ENCODE measurements at places on chromosomes 7 and 10. TPM values are rescaled to one million over a fixed set of nuclear protein-coding genes. Genes with fewer than 3 reads are reported as not detected.

DNA sequence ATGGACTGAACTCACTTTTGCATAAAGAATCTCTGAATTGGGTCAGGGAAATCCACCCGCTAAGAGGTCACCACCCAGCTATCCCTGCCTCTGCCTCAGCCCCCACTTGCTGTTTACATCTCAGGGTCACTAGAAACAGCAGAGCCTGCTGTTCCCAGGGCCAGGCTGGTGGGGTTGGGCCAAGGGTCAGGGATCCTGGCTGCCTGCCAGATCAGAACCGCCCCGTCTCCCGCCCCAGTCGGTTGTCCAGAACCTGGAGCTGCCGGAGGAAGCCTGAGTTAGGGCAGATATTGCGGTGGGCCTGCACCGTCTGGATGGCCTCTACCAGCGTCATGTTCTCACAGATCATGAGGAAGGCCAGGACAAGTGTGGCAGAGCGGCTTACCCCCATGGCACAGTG lies 17.0 kb upstream of the SAMD8 start:
- DNase-seq, result no peak

- no peak for DNase-seq
Observed at GRCh38 chr10:33066558-33067236, 108.7 kb upstream of the ITGB1 start.

DNA sequence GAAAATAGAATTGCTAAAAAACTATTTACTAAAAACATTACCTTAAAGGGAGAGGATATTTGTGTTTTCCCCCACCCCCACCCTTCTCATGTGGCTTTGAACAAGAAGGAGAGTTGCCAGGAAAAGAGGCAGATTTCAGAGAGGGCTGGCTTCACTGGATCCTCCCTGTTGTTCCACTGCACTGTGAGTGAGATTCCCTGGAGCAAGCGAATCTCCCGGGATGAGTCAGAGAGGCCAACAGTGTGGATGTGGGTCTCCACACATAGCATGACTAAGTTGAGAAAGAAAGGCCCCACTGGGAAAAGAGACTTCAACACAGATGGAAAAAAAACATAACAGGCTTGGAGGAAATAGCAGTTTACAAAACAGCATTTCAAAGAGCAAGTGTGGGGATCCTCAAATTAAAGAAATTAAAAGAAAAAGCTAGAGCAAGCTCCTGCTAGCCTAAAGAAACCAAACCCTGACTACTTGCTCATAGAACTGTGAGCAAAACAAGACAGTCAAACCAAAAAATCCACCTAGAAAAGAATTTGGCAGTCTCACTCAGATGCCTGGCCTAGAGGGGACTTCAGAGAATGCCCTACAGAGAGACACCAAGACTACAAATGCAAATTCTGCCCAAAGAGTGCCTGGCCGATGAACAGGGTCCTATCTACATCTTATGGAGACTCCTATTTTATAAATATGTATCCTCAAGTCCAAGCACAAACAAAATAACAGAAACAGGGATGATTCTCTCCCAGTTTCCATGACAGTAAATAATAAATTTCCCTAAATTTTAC lies 3.4 kb downstream of the CAV1 start:
- DNase-seq, result peak; percentile 64

DNA sequence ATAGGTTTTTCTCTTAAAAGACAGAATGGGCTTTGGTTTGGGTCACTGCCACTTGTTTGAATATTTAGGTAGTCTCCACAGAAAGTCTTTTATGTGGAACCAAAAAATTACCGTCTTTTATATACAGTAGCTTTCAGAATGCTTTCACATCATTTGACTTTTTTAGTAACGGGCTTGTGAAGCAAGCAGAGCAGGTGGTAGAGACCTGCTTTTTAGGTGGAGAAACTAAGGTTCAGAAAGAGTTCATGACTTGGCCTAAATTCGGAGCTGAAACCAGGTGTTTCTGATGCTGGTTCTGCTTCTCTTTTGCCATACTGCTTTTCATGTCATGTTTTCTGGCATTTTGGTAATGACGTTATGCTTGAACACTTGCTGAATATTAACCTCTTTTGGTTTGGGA lies 36.3 kb downstream of the GARS1 start:
- DNase-seq, result no peak

DNA sequence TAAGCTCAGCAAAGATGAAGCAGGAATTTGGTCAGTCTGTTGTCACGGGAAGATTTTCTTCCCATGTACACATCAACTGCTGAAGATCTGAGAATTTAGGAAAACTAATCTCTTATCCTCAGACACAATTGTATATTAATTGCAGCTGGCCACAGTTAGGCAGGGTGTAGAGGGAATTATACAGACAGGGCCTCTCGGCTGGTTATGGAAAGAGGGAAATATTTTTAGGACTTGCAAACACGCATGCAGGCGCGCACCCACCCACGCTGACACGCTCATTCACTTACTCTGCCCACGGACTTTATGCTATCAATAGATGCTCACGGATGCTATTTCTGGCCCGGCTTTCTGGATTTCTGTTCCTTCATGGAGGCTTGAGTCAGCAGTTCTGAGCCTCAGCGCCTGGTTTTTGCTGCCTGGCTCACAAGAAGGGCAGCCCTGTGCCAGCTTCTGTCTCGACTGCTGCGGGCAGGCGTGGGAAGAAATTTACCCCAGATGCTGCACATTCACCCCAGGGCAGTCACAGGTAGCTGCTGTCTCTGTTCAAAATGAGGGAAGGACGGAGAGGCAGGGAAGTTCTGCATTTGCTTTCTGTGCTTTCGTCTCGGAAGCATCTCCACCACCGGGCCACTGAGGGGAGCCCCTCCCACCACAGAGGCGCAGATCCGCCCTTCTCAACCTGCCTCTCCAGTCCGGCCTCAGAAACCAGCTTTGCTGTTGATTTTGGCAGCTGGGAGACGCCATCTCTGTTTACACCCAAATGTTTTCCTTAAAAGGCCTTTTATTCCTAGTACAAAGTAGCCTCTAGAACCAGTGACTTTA lies 116.3 kb upstream of the BTBD16 start:
- DNase-seq, result peak; percentile 55

- DNase-seq, result no peak
Observed at GRCh38 chr7:93856323-93856722, 34.2 kb downstream of the TFPI2 start.

DNA sequence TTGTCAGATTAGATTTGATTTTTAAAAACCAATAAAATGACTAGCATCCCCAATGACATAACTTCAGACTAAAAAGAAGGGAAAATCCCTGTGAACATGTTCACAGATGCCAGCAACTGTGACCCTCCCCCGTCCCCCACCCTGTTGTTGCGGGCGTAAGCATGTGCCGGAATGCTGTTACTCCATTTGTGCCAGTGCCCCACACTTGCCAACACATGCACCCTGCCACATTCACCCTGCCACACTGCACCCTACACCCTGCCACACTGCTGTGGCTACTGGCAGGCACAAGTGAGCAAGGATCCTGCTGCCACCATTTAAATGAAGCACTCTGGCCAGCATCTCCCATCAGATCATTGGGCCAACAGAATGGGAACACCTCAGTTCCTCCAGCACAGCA lies 540.2 kb downstream of the GRID1 start:
- no peak for DNase-seq

DNA sequence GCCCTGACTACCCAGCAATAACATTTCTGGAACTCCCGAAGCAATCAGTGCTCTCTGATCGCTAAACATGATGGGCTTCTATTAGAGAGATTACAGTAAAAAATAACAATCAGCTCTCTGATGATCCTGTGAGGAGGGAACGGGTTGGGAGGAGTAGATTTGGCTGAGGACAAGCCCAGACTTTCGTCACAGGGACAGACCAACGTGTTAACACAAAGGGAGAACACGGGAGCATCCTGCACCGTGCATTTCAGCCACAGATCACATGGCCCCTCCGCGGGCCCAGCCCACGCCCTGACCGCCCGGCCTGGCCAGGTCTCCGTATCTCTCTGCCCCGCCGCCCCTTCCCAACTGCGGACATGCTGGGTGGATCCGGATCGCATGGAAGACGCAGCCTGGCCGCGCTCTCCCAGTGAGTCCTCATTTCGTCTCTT lies 95.0 kb upstream of the AGBL3 start:
- peak; percentile 92 for DNase-seq

GRCh38 chr7:86956567-86956966 lies 102.9 kb downstream of the ELAPOR2 start:
- DNase-seq, result no peak

- no peak for DNase-seq
Observed at GRCh38 chr7:45683556-45684148, 109.5 kb downstream of the ADCY1 start.

- DNase-seq, result no peak
Observed at GRCh38 chr7:120442838-120443237, 169.9 kb downstream of the KCND2 start.

DNA sequence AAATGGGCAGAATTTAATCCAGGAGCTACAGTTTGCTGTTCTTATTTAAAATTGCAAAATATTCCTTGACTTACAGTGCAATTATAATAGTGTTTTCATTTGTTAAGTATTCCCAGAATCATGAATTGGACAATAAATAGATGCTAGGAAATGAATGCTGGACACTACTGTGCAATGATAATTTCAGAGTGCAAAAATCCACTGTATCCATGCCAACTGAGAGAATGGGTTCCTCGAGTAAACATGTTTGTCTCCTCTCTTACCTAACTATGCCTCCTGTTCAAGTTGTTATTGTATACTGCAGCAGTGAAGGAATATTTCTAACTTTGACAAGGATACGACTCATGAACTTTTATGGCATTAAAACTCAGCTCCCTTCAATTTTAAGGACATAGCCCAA lies 1396.3 kb downstream of the GATA3 start:
- DNase-seq, result no peak

- no peak for DNase-seq
Observed at GRCh38 chr7:16891338-16891737, 9.6 kb upstream of the AGR3 start.

GRCh38 chr7:73978661-73979563 lies 49.1 kb upstream of the ELN start:
- peak; percentile 50 for DNase-seq

DNA sequence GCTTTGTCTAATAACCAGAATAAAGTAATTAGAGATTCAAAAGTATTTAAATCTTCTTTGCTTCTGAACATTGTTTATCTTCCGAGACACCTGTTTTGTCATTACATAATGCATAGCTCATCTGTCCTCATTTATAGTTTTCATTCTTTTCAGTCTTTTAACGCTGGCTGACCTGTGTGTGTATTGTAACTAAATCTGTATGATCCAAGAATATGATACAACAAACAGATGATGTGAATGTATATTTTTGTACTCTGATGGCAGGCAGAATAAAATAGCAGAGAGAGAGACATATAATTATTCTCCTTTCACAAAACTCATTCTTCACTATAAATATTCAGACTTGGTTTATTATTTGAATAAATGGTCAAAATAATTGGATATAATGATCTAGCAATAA lies 80.6 kb downstream of the ORC5 start:
- DNase-seq, result no peak

- DNase-seq, result no peak
Observed at GRCh38 chr10:33145451-33146188, 187.6 kb upstream of the ITGB1 start.

GRCh38 chr7:69732203-69732602 lies 133.9 kb downstream of the AUTS2 start:
- DNase-seq, result no peak

- DNase-seq, result no peak
Observed at GRCh38 chr7:148044173-148044572, 546.4 kb upstream of the C7orf33 start.

SPDYE1 gene
- polyA plus RNA-seq, result not detected

LRMDA gene
- 2.4 TPM for polyA plus RNA-seq

PRKAR2B gene
- polyA plus RNA-seq, result 7.5 TPM

ASNS gene
- 8.3 TPM for polyA plus RNA-seq

C10orf143 gene
- 1.1 TPM for polyA plus RNA-seq

TMEM213 gene
- polyA plus RNA-seq, result not detected

EPO gene
- not detected for polyA plus RNA-seq

REEP3 gene
- polyA plus RNA-seq, result 9.1 TPM

TYW1B gene
- 1.0 TPM for polyA plus RNA-seq

LRIT1 gene
- polyA plus RNA-seq, result not detected

PIP gene
- polyA plus RNA-seq, result not detected

CXCL12 gene
- 71.4 TPM for polyA plus RNA-seq

OLAH gene
- polyA plus RNA-seq, result 0.54 TPM

CLRN3 gene
- polyA plus RNA-seq, result not detected
